ENCODE measurements at places on chromosomes 6 and 20.

GRCh38 chr20:48310305-48310704, 517.5 kb downstream of the PREX1 start:
- no peak for DNase-seq

DNA sequence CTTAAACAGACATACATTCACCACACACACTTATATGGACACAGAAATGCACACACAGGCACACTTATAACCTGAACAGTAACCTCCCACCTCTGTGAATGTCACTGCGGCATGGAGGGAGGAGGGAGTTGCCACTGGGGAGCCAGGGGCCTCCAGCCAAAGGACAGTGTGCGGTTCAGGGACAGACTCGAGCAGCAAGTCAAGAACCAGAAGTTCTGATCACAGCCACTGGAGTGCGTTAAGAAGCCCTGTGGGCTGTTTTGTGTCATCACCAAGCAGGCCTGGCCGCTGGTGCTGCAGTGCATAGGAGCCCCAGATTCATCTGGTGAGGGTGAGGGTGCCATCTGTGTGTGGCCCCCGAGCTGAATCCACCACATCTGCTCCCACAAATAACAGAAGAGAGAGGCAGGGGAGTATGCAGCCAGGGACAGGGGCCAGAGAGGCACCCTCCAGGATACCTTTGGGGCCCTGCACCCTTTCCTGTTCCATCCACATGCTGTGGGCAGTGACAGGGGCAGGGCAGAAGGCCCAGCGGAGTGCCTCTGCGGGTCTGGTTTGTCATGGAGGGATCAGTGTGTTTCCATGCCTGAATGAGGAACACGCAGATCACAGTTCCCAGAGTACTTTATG, 20.3 kb downstream of the SYNDIG1 start:
- no peak for DNase-seq

GRCh38 chr6:14876778-14877613, 368.9 kb upstream of the JARID2 start:
- DNase-seq: no peak

- no peak for DNase-seq
These were observed 268.0 kb downstream of the HACE1 start for GRCh38 chr6:104591573-104592334.

DNA sequence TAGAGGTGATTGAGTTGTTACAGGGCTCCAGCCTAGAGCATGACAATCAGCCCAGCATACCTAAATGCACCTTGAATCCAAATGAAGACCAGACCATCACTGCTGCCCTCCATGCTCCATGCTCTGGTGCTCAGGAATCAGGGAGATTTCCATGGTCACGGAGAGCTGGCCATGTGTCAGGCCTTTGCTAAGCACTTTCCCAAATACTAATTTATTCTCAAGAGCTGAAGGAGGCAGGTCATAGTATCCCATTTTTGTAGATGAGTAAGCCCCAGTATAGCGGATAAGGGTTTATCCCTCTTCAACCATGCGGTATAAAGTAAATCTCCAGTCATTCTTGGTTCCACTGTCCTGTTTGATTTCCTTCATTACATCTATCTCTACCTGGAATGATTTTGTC, 240.8 kb downstream of the TFAP2A start:
- DNase-seq: no peak

DNA sequence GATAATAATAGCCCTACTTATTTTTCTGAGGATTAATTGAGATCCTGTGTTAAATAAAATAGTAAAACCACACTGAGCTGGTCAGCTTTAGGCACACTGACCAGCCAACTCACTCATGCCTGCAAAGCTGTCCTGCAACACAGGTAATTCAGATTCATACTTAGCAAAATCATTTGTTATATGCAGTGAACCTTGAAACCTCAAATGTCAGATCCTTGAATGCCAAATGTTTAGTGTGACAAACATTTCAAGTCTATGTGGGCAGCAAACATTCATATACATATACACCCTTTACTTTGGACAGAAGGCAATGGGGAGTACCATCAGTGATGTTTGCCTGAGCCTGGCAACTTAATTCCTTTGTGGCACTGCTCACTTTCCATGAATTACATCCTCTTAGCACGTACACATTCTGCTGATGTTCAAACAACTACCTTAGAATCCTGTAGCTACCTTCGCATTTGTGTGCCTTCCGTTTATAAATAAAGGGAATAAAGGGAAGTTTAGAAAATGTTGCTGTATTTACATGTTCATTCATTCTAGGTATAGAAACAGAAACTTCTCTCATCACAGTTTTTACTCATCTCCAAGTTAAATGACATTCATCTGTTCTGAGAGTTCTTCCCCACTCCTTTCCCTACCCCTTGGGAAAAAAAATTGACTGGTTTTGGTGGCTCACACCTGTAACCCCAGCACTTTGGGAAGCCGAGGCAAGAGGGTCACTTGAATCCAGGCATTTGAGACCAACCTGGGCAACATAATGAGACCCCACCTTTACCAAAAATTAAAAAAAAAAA, 140.8 kb downstream of the ZFAND3 start:
- no peak for DNase-seq

DNA sequence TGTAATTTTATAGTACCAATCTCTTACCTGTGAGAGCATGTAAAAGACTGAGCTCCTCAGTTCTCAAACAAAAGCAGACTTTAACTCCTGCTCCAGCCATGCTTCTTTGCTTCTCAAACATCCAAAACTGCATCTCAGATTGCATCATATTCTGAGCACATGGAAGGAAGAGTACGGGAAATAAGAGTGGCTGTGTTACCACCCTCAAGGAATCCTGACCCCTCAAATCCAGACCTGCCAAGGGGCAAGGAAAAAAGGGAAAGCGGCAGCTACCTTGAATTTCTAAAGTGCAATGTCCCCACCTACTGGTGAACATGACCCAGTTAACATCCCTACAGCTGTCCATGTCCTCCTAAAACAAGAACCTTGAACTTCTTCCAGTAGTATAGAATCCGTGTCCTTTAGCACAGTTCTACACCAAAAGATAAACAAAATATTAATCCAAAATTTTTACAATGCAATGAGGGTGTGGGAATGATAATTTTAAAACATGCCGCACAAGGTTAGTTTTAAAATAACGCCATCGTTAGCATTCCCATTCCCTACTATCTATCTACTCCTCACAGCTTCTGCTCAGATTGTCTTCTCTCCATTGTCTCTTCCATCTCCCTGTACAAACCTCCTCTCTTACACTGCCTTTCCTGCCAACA, 34.1 kb upstream of the HLA-DQB1 start:
- DNase-seq: peak; percentile 41

DNA sequence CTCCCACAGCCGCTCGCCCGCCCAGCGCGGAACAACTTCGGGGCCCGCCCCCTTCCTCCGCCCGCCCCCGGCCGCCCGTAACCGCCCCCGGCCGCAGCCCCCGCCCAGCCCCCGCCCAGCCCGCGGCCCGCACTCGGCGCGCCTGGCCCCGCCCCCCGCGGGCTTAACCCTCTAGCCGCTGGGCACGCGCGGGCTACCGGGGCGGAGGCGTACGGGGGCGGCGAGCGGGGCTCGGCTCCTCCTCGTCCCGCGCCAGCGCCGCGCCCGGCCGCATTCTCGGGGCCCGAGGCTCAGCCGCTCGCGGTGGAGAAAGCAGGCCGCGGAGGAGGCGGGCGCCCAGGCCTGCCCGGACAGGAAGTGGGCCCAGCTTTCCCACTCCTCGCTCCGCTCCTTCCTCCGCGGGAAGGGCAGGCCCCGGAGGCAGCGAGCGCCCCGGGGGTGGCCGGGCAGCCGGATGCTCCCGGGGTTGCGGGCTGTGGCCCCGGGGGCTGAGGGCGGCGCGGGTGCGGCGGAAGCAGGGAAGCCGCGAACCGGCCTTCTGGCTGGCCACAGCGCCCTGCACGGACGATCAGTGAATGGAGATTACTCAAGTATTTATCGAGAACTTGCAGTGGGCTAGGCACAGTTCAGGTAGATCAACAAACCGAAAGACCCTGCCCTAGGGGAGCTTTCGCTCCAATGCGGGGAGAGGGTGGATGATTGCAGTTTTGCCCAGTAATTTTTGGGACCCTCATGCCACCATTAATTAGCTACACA, at the start of gene TRAM2:
TRAM2 (minus strand) TSS at position 39 of the 756 bp plus-strand sequence. CDS start 145 bp downstream, outside the sequence.
- peak; percentile 92 for DNase-seq
